ENCODE measurements at places on chromosomes 11 and 22. TPM values are rescaled to one million over a fixed set of nuclear protein-coding genes. Genes with fewer than 3 reads are reported as not detected.

DNA sequence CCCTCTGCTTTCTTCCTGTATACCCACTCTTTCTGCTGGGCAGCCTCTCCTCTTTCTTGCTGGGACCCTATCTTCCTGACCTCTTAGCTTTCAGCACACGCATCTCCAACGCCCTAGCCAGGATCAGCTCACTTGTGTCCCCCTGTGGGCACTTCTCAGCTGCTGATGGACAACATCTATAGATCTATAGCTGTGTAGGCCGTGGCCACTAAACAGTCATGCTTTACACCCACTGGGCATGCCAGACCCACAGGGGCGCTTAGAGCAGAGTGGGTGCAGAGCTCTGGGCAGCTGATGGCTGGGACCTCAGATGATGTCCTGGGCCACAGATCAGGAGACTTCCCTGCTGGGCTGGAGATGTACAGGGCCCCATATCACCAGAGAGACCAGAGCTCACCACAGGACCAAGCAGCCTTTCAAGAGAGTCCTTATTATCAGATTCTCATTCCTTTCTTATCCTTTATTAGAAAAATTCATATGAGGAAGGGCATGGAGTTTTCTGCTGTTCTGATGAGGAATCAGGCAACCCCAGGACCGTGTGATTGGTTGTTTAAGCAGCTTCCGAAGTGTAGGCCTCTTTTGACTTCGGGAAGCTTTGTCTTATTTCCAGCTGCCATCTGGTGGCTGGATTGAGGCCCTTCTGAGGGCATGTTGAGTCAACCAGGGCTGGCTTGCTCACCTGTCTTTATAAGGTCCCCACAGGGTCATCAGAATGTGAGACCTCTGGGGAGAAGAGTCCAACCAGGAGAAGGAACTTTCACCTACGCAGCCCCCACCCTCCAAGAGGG, 60.5 kb downstream of the OSBP2 start:
- DNase-seq, result peak; percentile 66

- no peak for DNase-seq
These were observed 102.4 kb upstream of the THY1 start for GRCh38 chr11:119525180-119525866.

DNA sequence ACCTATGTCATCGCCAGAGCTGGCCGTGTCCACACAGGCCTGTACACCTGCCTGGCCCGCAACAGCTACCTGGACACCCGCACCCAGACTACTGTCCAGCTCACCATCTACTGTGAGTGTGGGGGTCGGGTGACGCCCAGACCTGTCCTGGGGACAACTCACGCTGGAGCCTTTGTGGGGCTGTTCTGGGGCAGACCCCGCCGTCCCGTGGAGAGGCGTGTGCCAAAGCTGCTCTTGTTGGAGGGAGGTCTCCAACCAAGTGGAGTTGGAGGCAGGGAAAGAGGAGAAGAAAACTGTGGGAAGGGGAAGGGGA, 4.3 kb downstream of the VSIG10L2 start:
- no peak for DNase-seq

DNA sequence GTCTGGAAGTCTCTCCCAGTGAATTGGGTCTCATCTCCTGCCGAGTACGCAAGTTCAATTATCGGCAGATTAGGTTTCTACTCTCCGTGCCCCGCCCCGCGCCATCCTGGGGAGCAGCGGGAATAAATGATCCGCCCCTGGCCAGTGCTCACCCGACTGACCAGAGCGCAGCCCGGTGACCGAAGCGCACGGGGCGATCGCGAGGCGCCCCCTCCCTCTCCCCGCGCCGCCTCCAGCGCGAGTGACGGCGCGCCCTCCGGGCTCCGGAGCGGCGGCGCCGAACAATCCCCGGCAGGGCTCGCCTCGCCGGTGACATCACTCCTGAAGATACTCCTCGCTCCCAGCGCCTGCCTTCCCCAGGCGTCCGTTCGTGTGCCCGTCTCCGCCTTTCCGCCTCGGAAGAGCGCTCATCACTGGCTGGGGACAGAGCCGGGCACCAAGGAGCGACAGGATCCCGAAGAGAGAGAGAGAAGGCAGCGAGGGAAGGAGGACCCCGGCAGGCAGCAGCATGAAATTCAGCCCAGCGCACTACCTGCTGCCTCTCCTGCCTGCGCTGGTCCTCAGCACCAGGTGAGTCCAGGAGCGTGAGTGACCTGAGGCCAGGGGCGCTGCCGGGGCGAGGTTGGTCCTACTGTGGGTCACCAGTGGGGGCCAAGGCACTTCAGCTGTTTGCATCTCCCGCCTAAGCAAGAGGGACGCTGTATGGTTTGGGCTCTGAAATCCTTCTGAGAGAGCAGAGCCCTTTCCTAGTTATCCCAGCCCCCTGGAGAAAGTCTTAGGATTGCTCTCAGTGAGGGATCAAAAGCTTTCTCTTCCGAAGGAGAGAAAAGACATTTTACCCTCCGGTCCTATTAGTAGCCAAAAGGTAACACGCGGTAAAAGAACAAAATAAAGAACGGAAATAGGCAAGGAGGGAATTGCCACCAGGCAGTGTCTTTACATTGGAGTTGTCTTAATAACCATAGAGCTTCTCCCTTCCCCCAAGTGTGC, at the start of gene LUZP2:
TSS of gene LUZP2 (plus strand) at position 318 of the 990 bp plus-strand sequence.
- peak; percentile 65 for DNase-seq

DNA sequence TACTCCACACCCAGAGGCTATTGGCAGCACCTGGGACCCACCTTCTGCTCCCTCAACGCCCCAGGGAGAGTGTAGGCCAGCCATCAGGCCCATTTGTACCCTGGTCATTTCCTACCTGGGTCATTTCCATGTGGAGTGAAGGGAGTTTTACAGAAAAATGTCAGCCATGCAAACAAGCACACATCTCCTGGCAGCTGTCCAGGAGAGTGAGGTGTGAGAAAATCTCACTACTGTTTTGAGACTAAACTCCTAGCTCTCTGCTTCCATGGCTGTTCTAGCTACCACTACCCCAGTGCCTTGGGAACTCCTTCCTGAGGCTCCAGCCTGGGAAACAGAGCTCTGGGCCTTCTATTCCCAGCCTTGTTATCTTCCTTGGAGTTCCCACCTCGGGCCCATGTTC, 2.8 kb upstream of the TMPRSS13 start:
- DNase-seq, result no peak

DNA sequence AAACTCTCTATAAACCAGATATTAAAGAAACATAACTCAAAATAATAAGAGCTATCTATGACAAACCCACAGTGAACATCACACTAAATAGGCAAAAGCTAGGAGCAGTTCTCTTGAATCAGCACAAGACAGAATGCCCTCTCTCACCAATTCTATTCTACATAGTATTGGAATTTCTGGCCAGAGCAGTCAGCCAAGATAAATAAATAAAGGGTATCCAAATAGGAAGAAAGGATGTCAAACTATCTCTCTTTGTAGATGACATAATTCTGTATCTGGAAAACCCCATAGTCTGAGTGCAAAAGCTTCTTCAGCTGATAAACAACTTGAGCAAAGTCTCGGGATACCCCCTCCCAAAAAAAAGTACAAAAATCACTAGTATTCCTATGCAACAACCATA, 359.8 kb downstream of the LRRC4C start:
- no peak for DNase-seq

- no peak for DNase-seq
These were observed 2.8 kb downstream of the PDXP start for GRCh38 chr22:37661160-37661924.

DNA sequence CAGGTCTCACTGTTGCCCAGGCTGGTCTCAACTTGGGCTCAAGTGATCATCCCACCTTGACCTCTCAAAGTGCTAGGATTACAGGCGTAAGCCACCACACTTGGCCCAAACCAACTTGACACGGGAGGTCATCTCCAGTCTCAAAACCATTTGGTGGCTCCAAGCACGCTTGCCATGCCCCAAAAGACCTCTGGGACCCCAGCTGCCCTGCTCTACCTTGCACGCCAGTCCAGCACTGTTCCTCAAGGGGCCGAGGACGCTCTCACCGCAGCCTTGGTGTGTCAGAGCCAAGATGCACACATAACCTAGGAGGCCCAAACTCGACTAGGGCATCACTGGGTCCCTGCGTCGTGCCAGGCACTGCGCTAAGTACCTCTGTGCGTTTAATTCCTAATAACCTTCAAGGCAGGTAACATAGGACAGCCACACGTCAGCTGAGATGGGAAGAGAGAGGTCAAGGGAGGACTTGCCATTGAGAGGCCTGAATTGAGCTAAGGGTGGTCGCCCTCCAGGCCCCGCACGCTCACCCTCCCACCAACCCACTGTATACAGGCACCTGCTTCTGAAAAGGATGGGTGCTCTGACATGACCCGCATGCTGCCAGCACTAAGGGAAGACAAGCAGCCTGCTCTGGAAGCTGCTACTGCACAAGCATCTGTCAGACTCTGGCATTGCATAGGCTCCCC, 4.6 kb upstream of the GAS2L1 start:
- no peak for DNase-seq

DNA sequence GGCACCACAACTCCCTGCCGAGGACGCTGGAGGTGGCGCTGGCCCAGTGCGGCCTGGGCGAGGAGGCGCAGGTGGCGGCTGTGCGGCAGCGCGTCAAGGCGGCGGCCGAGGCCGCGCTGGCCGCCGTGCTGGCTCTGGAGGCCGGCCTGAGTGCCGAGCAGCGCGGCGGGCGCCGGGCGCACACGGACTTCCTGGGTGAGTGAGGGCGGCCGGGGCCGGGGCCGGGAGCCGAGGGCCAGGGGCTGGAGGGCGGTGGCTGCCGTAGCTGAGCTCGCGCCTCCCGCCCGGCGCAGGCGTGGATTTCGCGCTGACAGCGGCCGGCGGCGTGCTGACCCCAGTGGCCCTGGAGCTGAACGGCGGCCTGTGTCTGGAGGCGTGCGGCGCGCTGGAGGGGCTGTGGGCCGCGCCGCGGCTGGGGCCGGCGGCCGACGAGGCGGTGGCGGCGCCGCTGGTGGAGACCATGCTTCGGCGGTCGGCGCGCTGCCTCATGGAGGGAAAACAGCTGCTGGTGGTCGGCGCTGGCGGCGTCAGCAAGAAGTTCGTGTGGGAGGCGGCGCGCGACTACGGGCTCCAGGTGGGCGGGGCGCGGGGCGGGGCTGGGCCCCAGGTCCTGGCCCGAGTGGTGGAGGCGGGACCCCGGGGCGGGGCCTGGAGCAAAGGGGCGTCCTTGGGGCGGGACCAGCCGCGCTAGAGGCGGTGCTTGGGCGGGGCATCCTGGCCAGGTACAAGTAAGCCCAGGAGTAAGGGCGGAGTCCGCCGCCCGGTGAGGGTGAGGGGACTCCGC, 5.4 kb downstream of the CARNS1 start:
- DNase-seq, result peak; percentile 99

Gene SLC5A1
- not detected for total RNA-seq

- no peak for DNase-seq
These were observed 25.0 kb downstream of the LRP5 start for GRCh38 chr11:68337399-68337835.

GRCh38 chr22:42613872-42614301, 796 bp downstream of the POLDIP3 start:
- no peak for DNase-seq

DNA sequence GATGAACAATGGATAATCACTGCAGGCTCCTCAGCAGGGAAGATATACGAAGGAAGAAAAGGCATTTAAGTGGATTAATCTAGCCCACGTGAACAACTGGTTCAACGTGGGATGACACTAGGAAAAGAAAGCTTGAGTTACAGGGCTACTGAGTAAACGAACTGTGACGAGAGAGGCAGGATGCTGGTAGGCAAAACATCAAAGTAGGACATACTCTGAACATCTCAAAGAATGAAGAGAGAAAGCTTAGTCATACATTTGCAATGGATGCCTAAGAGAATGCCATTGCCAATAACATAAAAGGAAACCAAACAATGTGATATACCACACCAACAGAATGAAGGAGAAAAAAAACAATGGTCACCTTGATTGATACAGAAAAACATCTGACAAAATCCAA, 12.9 kb downstream of the USP28 start:
- DNase-seq, result no peak

Gene XKR3
- total RNA-seq, result not detected

Gene TMEM225
- not detected for total RNA-seq

Gene NCAPH2
- total RNA-seq, result 70.3 TPM

Gene XPNPEP3
- 28.2 TPM for total RNA-seq

- DNase-seq, result no peak
These were observed 13.5 kb downstream of the CCDC81 start for GRCh38 chr11:86388198-86388597.

Gene TPST2
- 57.6 TPM for total RNA-seq

DNA sequence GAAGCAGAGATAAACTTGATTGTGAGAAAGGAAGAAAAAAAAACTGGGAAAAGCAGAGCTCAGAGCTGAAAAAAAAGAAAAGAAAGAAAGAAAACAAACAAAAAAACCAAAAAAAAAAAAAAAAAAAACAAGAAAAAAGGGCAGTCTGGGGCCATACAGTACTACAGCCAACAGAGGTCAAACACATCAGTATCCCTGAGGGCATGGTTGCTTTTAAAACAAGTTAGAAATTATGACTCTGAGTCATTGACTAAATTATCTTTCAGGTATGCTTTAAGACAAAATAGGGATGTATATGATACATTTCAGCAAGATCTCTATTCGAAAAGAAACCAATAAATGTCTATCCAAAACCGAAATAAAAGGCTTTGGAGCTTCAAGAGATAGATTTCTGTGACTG, 37.1 kb upstream of the TLCD5 start:
- no peak for DNase-seq

Gene PYGM
- total RNA-seq, result 8.7 TPM

Gene DDX25
- 20.5 TPM for total RNA-seq

GRCh38 chr22:49235463-49236300, 592.0 kb downstream of the BRD1 start:
- DNase-seq, result no peak

DNA sequence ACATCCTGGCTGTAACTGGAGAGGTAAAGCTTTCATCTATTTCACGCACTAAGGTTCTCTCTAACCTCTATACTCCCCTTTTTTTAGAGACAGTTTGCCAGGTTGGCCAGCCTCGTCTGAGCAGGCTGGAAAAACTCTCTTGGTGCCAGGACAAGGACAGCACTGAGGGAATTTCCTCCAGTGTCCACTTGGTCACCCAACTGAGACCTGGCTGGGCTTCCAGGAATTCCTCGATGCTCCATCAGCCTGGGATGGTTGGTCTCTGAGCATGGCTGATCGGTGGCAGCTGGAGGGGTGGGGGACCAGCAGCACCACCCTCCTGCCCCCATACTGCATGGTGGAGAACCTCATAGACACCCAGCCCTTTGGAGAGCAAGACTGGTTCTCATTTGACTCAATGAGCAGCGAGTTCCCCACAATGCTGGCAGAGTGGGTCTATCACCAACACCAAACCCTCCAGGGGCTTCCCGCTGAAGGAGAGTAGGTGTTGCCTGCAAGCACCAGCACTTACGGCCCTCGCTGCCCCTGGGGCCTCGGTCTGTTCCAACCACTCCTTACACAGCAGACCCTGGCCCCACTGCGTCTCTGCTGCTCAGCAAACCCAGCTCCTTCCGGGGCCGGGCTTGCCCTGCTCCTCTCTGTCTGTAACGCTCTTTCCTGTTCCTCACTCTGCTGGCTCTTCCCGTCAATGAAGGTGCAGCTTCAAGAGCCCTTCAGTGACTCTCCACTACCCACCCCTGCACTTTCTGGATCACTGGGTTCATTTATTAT, 122.2 kb downstream of the ST3GAL4 start:
- no peak for DNase-seq

GRCh38 chr11:63719987-63720386, 38.7 kb downstream of the RTN3 start:
- DNase-seq, result no peak

Gene LARGE2
- total RNA-seq, result 126 TPM

Measured in WTC11 (cell line).